ENCODE measurements at places on chromosomes 2 and 18. TPM values are rescaled to one million over a fixed set of nuclear protein-coding genes. Genes with fewer than 3 reads are reported as not detected.

DNA sequence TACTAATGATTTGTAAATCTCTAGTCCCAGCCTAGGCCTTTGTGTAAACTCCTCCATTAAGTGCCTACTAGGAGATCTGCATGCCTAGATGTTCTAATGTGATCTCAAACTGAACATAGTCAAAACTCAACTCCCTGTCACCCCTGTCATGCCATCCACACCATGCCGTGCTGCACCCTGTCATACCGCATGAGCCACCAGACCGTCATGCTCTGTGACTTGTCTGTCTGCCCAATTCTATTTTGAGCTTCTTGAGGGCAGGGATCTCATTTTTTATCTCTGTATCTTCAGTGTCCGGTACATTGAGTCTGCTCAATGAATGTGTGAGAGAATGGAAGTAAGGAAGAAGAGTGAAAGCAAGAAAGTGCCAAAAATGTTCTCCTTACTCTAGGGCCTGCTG, 35.5 kb downstream of the GREB1L start:
- no peak for DNase-seq

DNA sequence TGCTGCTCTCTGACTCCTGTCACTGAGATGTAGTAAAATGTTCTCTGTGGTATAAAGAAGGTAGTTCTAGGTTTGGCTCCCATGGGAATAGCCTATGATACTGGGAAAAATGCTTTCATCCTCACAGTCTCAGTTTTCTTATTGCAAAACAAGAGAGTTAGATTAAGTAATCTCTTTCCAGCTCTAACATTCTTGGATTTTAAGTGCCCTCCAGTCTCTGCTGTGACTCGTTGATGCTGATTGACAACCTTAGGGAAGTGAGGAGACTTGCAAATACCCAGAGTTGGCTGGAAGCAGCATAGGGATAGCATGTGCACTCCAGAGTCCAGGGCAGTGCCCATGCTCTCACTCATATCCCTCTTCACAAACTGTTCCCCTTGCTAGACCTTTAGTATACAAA, 534.9 kb downstream of the SLC4A3 start:
- no peak for DNase-seq

- no peak for DNase-seq
Observed at GRCh38 chr2:59752512-59752911, 800.9 kb downstream of the BCL11A start.

DNA sequence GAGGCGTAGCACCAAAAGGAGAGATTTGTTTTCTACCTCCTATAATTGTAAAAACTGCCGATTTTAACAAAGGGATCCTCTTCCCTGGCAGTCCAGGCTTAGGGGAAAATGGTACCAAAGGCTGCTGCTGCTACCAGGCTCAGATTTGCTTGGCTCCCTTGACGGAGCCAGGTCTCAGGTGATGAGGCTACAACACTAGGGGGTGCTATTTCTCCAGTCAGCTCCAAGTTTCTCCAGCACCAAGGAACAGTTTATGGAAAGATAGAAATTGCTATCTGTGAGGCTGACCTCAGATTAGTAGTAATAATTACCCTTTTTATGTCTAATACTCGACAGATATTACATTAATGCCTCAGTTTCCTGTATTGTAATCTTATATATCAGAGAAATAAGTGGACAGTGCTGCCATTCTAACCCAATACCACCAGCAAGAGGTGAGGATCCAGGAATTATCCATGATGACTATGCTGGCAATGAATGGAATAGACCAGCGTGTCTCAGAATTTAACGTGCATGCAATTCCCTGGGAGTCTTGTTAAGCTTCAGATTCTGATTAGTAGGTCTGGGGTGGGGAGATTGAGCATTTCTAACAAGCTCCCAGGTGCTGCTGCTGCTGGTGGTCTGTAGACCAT, 111.3 kb downstream of the ESCO1 start:
- peak; percentile 34 for DNase-seq

GRCh38 chr18:7568426-7568825, 1.3 kb downstream of the PTPRM start:
- DNase-seq: peak; percentile 53

GRCh38 chr2:65580824-65581223, 148.4 kb upstream of the SPRED2 start:
- no peak for DNase-seq

- no peak for DNase-seq
Observed at GRCh38 chr2:128315829-128316776, 2.6 kb downstream of the HS6ST1 start.

GRCh38 chr2:67215214-67216055, 181.7 kb upstream of the ETAA1 start:
- DNase-seq: peak; percentile 5

GRCh38 chr2:13826314-13826853, 806.1 kb upstream of the LRATD1 start:
- DNase-seq: no peak

DNA sequence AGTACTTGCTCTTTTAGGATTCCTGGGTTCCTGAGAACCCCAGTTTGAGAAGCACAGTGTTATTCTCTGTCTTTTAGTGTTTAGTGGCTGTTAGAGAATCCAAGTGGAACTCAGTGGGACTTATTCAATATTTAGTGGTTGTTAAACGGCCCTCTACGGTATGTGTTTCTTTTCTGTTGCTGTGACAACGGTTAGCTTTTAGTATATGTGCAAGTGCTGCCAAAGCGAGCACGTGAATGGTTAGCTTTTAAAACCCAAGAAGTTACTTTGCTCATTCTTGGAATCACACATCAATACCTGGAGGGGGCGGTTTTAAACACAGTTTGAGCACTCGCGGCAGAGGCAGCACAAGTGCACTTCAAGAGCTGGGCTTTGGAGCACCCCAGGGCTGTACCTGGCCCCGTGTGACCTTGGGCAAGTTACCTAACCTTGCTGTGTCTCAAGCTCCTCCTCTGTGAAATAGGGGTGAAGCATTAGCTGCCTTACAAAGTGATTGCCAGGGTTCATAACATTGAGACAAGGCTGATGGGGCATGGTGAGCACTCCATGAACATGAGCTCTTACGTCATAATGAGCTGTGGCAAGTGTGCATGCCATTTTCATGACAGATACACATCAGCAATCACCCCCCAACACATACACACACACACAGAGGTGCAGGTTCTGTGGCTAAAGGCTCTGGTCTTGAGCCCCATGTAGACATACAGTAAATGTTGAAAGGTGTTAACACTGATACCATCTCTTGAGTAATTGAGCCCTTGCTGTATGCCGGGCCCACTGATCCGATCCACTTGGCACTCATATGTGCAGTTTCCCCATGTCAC, 234.1 kb downstream of the ALPK2 start:
- DNase-seq: no peak

GRCh38 chr2:24076849-24077534, 866 bp upstream of the SF3B6 start:
- DNase-seq: no peak

The PIAS2 gene
- 81.6 TPM for total RNA-seq

The ACVR2A gene
- total RNA-seq: 34.9 TPM

The SERPINB13 gene
- total RNA-seq: not detected

The KCNF1 gene
- not detected for total RNA-seq

The ZNF521 gene
- total RNA-seq: 28.2 TPM

The TMEM169 gene
- total RNA-seq: 3.1 TPM

The REG3A gene
- total RNA-seq: not detected

The SP9 gene
- not detected for total RNA-seq
